ENCODE measurements at places on chromosomes 1 and 21.

DNA sequence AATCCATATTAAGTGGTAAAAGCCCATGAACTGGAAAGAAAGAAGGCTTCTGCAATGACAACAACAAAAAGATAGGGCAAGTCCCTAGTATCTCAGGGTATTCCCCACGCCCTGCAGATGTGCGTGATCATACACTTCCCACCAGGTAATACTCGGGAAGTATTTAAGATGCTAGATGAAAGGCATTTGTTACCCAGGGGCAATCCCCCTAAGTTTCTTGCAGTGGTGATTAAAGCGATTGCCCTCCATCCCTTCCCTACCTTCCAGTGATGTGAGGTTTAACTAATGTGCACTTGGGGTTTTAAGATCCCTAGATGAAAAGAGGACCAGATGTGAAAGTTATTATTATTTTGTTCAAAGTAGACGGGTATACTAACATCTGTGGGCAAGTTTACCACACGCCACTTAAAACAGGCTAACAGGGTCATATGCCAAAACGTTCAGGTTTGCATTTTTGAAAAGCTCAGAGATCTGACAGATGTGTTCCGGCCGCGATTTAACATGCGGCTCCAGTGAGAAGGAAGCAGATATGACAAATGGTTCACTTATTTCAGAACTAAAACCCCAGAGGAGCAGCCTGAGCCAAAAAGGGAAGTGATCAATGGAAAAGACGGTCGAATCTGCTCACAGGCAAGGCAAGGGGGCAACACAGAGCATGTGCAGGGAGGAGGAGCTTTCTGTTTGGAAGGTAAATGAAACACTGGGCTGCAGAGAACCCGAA, 17.4 kb downstream of the TIAM1 start:
- DNase-seq = peak; percentile 47

DNA sequence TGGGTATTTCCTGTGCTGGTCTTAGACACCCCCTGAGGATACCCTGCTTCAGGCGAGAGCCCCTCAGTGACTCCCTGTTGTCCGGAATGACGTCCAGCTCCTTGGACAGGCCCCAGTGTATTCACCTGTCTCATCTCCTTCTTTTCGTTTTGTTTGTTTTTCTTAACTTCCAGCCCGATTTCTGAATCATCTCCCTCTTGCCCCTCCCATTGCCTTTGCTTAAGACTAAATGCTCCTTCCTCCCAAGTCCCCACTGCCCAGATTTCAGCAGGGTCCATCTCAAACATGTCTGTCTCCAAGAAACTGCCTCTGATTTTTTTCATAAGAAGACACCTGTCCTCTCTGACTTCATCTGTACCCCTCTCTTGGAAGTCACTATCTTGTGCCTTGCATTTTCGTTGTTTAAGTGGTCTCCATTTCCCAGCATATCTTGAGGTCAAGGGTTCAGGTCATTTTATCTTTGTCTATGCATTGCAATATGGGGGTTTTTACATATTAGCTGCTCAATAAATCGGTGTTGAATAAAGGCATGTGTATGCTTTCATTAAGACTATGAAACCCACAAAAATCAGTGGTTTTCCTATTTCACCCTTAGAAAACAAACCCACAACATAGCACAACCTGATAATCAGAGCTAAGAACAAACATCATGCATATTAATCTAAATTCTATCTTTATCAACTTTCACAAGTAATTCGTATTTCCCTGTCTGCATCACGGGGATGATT, 58.4 kb upstream of the LGALS8 start:
- DNase-seq = no peak

GRCh38 chr1:241962153-241962552, 4.6 kb downstream of the BECN2 start:
- no peak for DNase-seq

DNA sequence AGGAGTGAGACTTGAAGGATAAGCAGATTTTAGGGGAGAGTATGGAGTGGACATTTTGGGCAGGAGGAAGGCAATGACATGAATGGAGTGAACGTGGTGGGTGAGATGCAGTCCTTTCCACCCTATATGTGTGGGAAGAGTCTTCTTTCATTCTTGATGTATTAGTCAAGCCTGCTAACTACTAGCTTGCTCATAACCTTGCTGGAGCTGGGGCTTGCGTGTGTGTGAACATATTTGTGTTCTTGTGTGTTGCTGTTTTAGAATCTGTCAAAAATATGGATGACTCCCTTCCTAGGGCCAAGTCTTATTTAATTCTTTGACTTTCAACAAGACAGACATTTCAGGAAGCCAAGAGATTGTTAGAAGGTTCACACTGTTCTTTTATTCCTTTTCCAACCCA, 132.7 kb downstream of the UCK2 start:
- DNase-seq = no peak

- no peak for DNase-seq
Measured at GRCh38 chr1:43204394-43204793, 32.3 kb downstream of the CFAP57 start.

- no peak for DNase-seq
Measured at GRCh38 chr1:119364640-119365039, 3.9 kb upstream of the HAO2 start.

DNA sequence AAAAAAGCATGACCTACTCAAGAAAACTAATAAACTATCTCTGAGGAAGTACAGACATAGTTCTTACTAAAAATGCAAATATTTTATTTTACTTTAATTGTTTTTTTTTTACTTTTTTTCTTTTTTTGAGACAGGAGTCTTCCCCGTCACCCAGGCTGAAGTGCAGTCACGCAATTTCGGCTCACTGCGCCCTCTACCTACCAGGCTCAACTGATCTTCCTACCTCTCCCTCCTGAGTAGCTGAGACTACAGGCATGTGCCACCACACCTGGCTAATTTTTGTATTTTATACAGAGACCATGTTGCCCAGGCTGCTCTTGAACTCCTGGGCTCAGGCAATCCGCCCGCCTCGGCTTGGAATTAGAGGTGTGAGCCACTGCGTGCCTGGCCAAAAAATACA, 1263.1 kb downstream of the KCNT2 start:
- DNase-seq = no peak

- no peak for DNase-seq
Measured at GRCh38 chr1:14968251-14968851, 185.2 kb upstream of the TMEM51 start.

DNA sequence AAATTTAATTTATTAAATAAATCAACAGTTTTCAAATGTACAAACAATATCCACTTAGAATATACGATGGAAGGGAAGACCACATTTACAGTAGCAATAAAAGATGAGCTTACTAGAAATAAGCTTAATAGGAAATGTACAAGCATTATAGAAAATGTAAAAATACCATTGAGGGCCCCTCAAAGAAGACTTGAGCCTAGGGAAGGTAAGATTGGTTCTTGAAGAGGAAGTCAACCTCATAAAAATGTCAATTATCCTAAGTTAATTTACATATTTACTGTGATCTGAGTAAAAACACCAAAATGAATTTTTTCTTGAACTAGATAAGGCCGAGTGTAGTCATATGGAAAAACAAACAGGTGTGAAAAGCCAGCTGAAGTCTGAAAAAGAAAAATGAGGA, 39.7 kb upstream of the TRIM67 start:
- DNase-seq = no peak

DNA sequence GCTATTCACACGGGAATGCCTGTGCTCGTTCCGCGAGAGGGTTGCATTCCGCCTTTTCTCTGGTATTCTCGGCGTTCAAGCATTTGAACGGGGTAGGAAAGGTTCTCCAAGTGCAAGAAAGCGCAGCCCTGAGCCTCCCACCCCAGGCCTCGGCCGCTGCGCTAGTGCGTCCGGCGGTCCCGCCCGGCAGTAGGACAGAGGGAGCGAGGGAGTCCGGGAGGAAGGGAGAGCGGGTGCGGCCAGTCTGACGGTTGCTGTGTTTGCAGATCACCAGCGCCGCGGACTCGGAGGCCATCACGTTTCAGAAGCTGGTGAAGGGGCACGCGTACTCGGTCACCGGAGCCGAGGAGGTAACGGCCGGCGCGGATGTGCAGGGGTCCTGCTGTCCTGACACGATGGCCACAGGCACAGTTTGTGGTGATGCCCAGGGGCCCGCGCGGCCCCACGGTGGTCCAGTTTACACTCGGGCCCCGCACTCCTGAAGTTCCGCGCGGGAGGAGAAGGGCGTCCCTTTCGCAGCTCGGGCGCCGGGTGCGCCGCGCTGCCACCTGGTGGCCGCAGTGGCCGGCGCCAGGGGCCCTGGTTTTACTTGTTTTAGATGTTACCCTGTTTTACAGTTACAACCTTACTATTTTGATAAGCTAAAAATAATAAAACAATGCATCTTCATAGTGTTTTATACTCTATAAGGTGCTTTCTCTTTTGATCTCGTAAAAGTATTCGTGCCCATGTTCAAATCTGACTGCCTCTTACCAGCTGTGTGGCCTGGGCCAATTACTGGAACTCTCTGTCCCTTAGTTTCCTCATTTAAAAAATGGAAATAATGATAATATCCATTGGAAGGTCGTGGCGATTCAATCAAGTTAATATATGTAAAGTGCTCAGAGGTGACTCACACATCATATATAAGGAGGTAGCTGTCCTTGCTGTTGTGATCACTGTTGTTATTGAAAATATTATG, 36.7 kb downstream of the CAPN2 start:
- peak; percentile 50 for DNase-seq

DNA sequence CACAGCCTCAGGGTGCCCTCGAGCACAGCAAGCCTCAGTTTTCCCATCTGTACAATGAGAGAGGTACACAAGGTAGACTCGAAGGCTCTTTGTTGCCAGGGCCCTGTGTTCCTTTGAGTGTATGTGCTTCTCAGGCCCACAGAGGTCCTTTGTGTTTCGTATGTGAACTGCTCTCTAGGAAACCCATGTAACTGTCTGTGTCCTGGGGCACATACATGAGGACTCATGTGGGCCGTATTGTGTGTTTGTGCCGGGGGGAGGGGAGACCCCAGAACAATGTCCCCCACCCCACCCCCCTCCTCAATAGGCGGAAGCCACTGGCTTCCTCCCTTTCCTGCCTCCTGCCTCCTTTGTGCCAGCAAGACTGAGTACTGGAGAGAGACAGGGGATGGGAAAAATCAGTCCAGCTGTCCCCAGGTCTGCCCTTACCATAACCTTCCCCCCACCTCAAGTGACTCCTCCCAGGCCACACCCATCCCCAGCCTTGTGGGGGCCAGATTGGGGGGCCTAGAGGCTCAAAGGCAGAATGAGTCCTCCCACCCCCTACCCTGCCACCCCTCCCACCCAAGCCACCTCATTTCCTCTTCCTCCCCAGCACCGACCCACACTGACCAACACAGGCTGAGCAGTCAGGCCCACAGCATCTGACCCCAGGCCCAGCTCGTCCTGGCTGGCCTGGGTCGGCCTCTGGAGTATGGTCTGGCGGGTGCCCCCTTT, at the start of gene TIE1:
Gene TIE1, plus strand, starts transcription at position 605 of the 717 bp plus-strand sequence. Its CDS starts 90 bp downstream, at position 695.
- no peak for DNase-seq

DNA sequence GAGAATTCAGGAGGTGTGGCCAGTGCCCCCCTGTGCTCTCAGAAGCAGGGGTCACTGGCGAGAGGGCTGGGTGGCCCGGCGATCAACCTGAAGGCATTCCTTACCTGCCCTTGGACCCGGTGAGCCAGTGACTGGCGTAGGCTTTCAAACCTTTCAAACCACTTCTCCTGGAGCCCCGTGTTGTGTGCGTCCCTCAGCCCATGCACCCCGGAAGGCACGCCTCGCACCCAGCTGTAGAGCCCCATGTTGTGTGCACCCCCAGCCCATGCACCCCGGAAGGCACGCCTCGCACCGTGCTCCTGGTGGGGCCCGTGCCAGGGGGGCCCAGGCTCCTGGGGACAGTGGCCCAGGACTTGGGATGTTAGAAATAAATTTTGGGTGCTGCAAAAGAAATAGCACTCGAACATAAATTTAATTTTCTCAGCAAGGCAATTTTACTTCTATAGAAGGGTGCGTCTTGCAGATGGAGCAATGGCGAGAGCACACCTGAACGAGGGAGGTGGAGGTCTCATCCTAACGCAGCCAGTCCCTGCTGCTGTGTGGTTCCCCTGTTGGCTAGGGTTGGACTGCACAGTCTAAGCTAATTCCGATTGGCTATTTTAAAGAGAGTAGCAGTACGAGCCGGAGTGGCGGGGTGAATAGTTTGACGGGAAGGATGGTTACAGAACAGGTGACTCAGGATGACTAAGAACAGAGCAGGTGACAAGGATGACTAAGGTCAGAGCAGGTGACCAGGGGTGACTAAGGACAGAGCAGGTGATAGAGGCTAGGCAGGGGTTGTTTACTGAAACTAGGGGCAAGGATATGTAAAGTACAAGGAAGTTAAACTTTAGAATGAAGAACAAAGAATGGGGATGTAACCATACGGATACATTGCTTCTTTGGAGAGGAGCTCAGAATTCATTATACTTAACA, 47.4 kb downstream of the PRKCZ start:
- DNase-seq = no peak

DNA sequence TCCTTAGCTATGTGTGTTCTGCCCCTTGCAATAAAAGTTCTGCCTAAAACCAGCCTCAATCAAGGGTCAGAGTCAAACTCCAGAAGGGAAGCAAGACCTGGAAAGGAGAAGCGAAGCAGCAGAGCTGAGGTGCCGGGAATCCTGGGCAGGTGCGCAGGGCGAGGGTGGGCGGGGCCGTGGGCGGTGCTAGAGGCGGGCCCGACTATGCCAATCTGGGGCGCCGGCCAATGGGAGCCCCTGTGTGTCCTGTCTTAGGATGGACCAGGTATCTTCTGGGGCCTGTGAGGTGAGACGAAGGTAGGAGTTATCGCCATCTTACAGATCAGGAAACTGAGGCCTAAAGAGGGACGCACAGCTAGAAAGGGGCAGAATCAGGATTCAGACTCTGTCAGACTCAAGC, 120.3 kb downstream of the PTPRU start:
- DNase-seq = no peak

DNA sequence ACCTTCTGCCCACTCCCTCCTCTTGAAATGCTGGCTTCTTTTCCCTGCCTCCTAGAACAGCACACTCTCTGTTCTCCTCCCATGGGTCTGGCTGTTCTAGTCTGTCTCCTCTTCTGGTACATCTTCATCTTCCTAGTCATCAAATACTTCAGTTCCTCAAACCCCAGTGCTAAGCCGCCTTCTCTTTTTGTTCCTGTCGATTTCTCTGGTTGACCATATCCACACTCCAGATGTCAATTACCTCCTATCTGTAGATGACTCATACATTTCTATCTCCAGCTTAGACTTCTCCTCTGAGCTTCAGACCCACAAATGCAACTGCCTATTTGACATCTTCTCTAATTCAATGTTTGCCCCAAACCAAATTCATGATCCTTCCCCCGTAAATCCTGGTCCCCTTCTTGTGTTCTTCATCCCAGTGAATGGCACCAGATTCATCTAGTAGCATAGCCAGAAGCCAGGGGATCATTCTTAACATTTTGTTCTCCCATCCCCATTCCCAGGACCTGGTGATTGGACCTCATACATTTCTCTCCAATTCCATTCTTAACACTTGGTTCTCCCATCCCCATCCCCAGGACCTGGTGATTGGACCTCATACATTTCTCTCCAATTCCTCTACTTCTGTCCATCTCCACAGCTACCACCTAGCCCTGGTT, 35.9 kb downstream of the USP24 start:
- no peak for DNase-seq

DNA sequence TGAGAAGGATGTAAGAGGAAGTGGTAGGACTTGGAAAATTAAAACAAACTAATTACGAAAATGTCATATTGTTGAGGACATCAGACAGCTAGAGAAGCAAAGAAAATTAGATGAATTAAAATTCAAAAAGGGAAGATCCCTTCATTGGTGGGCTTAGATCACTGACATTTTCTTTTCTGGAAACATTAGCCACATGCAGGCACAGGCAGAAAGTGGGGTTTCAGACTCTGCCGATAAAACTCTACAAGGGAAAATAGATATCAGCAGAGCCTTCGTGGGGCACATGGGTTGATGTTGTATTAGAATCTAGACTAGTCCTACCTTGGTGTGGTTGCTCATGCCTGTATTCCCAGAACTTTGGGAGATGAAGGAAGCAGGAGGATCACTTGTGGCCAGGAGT, 12.4 kb upstream of the RGS1 start:
- no peak for DNase-seq

GRCh38 chr1:229028544-229028943, 242.4 kb upstream of the RAB4A start:
- DNase-seq = no peak

Measured in activated CD4-positive, alpha-beta T cell treated with anti-CD3 and anti-CD28 coated beads, Interleukin-2, amount 50 U/mL, for 4 hours (primary cell).